ENCODE measurements at places on chromosomes 3 and 15.

DNA sequence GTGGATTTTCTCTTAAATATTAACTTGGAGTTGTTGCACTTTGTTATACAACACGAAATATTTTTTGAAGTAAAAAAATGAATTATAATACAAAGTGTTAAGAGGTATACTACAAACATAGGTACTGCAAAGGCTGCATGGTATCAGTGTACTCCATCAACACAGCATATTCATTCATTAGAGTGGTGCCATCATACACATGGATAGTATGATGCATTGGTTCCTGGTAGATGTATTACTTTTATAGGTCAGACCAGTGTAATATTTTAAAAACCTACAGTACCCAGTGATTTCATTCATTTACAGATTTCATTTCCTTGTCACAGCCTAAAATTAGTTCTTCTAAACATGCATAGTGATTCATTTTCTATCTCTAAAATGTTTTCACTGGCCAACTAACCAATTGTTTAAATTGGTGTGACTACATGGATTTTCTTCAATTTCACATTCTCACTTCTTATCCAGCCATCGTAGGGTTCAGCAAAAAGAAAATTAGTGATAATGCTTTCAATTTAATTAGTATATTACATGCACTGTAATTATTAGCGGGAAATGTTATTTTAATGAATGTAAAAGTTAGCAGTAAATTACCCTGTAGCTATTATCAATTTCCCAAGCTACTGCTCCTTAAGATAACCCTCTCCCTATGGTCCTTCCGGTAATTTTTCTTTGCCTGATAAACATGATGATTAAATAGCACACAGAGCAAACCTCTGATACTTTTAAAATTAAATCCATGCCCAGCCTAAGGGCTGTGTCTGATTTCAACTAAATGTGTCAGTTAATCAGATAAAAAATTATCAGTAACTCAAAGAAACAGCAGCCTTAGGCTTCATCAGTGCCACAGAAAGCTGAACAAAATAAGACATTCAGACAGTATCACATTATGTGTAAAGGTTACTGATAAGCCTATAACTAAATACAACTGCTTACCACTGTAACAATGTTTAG, 68.4 kb downstream of the DPH6 start:
- no peak for DNase-seq

GRCh38 chr15:81569286-81570080, 195.5 kb upstream of the TMC3 start:
- DNase-seq, result no peak

- DNase-seq, result no peak
These were observed 24.8 kb upstream of the RBP1 start for GRCh38 chr3:139564294-139564861.

DNA sequence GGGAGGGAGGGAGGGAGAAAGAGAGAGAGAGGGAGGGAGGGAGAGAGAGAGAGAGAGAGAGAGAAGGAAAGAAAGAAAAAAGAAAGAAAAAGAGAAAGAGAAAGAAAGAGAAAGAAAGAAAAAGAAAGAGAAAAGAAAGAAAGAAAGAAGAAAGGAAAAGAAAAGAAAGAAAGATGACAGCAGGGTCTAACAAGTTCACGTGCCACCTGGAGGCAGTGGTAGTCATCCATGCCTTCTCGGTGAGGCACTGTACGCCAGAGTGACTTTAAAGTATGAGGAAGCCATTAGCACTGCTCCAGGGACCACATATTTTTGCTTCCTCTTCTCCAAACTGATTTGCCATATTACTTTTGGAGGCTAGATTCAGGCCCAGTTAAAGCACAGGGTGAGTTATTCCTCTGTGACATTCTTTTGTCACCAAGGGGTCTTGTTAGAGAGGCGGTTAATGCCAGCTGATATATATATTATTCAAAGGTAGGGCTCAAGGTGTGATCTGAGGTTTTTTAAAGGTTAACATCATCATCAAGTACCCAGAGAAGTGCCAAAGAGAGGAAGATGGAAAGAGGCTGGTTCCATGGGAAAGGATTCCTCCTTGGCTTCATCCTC, at the start of gene HTR3D:
TSS of gene HTR3D (plus strand) at position 556 of the 606 bp plus-strand sequence. CDS start at position 556, 0 bp downstream.
- no peak for DNase-seq

- DNase-seq, result no peak
These were observed 180.0 kb downstream of the CD47 start for GRCh38 chr3:107910713-107911259.

- DNase-seq, result no peak
These were observed 22.0 kb upstream of the DOCK3 start for GRCh38 chr3:50652709-50653108.

GRCh38 chr15:67806536-67806935, 18.8 kb upstream of the SKOR1 start:
- peak; percentile 78 for DNase-seq

- DNase-seq, result no peak
These were observed 49.7 kb upstream of the ATOSA start for GRCh38 chr15:52728899-52729298.

- DNase-seq, result no peak
These were observed 683 bp upstream of the CACNA2D3 start for GRCh38 chr3:54121414-54122323.

GRCh38 chr15:92100751-92101150, 247.2 kb downstream of the SLCO3A1 start:
- DNase-seq, result no peak

DNA sequence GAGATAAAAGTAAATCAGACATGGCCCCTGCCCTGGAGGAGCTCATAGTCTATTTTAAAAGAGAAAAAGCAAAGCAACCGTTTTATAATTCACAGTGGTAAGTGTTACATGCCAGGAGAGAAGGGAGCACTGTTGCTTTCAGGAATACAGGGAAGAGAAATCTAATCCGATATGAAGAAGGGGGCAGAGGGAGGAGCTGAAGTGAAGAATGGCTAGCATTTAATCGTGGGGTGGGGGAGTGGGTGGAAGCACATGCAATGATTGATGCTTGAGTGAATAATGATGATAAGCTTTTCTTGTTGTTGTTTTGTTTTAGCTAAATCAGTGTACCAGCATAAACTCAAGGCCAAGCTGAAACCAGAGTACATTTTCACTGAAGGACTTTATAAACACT, 629.5 kb downstream of the MAGI1 start:
- DNase-seq, result no peak

- no peak for DNase-seq
These were observed 11.2 kb downstream of the C3orf52 start for GRCh38 chr3:112097378-112097777.

- DNase-seq, result no peak
These were observed 755.5 kb downstream of the GBE1 start for GRCh38 chr3:81005992-81006391.

GRCh38 chr3:49158103-49158709, 7.9 kb downstream of the CCDC71 start:
- DNase-seq, result no peak

DNA sequence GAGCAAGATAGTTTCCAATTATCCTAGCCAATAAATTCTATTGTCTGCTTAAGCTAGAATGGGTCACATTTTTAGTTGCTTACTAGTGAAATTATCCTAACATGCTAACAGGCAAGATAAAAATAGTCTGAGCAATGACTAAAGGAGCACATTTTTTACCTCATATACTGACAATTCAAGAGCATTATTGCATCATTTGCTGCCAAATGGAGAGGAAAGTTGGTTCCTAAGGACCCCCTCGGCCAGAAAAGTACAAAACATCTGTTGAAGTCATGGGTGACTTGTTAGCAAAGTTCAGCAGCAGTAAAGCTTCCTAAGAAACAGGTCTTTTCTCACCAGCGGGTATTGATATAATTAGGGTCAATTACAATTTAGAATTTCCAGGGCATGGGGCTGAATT, 1001.0 kb downstream of the FHIT start:
- DNase-seq, result no peak

DNA sequence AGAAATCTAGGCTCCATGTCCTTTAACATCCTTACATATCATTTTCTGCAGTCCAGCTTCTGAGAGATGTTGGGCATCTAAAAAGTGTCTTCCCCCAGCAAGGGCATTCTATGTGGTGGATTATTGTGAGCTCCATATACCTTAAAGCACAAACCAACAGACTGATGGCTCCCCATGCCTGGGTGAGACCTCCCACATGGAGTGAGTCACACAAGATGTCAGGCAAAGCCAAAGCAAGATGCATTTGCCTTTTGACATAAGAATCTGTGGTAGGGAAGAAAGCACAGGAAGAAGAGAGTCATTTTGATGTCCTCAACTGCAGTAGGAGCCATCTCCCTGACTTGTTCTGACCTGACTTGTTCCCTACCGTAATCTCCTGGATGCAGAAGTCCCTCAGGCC, 238.7 kb upstream of the EIF1B start:
- no peak for DNase-seq

- no peak for DNase-seq
These were observed 62.6 kb downstream of the ZIC1 start for GRCh38 chr3:147471741-147472140.

DNA sequence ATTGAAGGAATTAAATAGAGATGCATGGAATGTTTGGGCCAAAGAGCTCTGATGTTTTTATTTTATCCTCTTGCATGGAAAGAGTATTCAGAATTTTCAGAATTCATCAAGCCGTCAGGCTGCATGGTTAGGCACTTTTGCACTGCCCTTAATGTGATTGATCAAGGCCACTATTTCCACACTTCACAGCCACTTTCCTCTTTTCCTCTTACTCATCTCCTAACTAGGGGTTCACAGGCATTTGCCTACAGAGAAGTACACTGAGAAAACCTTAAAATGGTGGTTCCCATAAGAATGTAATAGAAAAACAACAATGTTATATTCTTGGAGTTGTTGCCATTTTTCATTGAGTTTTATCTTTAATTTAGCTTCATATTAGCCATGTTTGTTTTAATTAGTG, 10.9 kb downstream of the SLC35A5 start:
- no peak for DNase-seq

DNA sequence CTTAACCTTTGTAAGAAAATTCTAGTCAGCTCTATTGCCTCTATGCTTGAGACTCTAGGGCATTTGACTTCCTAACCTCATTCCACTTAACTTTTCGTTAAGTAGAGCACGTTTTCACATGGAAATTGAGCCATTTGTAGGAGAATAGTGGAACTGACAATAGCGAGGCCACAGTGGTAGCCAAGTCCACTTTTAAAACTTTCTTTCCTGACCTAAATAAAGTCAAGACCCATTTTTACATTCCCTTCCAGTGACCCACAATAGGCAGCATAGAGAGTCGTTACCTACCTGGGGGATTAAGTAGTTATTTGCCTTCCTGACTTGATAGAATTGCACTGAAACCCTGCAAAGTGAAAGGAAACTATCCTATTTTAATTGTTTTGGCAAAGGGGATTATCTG, 386.0 kb upstream of the NECTIN3 start:
- no peak for DNase-seq

DNA sequence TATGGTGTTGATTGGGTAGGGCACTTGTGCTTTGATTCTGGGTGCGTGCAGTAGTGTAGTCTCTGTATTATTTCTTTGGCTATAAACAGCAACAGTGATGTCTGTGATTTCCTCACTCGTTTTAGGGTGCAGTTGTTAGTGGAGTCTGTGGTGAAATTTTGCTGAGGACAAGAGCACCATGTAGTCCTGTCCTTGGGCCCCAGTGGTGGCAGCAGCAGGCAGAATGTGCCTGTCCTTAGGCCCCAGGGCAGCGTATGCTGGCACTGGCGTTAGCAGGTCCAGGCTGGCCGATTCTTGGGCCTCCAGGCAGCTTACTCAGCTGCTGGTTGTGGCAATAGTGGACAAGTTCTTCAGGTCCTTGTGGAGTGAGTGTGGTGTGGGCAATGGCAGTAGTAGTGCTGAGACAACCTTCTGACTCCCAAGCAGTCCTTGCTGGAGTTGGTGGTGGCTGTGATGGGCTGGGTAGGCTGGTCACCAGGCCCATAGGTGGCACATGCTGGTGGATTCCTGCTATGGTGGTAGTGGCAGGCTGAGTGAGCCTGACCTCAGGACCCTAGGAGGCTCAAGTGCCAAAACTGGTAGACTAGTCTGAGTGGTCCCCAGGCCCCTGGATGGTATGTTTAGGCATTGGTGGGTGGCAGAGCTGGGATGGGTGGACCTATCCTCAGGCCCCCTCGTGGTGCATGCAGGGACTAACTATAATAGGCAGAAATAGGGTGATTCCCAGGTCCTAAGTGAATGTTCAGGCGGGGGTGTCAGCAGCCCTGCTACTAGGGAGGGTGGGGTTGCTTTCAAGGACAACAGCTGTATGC, 56.3 kb downstream of the TNFAIP8L3 start:
- no peak for DNase-seq

- DNase-seq, result no peak
These were observed 77.3 kb downstream of the SMAD3 start for GRCh38 chr15:67142767-67143100.

- DNase-seq, result peak; percentile 67
These were observed 36.7 kb upstream of the SYNM start for GRCh38 chr15:99068186-99068585.

GRCh38 chr3:42546691-42547213, 35.0 kb downstream of the SEC22C start:
- DNase-seq, result peak; percentile 34

- no peak for DNase-seq
These were observed 12.7 kb upstream of the AKAP13 start for GRCh38 chr15:85367741-85368140.

- no peak for DNase-seq
These were observed 256.5 kb downstream of the IL5RA start for GRCh38 chr3:2853651-2854050.
